Activated CD4-positive, CD25-positive, alpha-beta regulatory T cell treated with anti-CD3 and anti-CD28 coated beads, Interleukin-2, amount 50 U/mL, for 24 hours (primary cell): ENCODE measurements at places on chromosomes 5 and 9.

DNA sequence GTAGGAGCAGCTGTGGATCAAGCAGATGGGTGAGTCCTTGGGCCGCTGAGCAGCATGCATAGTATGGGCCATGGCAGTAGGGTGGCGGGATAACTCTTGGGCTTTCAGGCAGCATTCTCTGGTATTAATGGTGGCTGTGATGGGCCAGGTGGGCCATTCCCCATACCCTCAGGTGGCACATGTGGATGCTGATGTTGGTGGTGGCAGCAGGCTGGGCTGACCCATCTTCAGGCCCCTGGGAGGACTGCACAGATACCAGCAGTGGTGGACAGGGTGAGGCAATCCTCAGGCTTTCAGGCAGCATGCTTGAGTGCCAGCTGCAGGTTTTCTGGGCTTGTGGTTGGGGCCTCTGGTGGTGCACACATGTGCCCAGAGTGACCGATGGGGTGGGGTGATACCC lies 27.1 kb upstream of the C6 start:
- ATAC-seq: no peak

DNA sequence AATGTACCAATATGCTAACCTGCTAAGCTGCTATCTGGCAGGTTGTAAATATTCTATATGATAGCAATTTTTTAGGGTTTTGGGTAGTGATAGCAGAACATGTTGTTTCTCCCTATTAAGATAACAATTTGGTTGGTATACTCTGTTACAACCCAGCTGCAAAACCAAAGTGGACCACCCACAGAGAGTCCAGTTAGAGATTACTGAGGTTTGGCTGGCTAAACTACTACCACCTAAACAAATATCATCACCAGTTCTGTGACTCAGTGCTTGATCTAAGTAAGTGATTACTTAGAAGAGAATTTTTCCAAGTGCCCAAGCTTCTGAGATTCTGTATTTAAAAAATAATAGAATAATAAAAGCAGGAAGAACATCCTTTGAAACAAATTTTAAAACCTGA lies 72.3 kb downstream of the XRCC4 start:
- no peak for ATAC-seq

DNA sequence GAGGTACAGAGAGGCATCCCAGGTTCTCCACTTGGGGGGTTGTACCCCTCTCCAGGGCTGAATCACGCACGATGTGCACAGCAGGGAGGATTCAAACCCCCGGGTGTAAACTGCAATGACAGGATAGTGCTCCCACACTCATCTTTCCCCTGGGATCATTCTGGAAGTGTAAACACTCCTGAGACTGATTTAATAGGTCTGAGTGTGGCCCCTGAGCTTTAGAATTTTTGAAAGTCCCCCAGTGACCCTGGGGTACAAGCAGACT lies 16.5 kb downstream of the BICD2 start:
- no peak for ATAC-seq

GRCh38 chr9:128635266-128636023 lies 21.2 kb downstream of the DYNC2I2 start:
- ATAC-seq: no peak

GRCh38 chr9:121646992-121647391 lies 4.4 kb upstream of the DAB2IP start:
- no peak for ATAC-seq

GRCh38 chr9:98879963-98880310 lies 63.8 kb upstream of the COL15A1 start:
- no peak for ATAC-seq

GRCh38 chr5:134543820-134544614 lies 18.5 kb downstream of the JADE2 start:
- ATAC-seq: peak; percentile 72

GRCh38 chr9:129644902-129645301 lies 3.0 kb upstream of the ASB6 start:
- no peak for ATAC-seq

DNA sequence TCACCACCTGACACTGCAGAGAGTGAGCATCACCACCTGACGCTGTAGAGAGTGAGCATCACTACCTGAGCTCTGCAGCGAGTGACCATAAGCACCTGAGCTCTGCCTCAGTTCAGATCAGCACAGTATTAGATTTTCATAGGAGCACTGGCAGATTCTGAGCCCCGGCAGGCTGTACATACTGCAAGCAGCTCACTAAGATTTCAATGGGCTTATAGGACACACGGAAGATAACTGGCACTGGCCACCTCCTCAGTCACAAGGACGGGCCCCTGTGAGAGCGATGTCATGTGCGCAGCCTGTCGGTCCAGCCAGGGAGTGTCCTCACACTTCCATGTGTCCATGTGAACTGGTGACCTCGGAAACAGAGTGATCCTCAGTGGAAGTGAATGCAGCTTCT lies 153.5 kb upstream of the IRX2 start:
- no peak for ATAC-seq

- ATAC-seq: no peak
These were observed 4.8 kb upstream of the ACOT12 start for GRCh38 chr5:81398741-81399140.
